ENCODE measurements at places on chromosomes 4 and X. TPM values are rescaled to one million over a fixed set of nuclear protein-coding genes. Genes with fewer than 3 reads are reported as not detected.

The RBMXL3 gene
- not detected for total RNA-seq

The TLR6 gene
- total RNA-seq, result 1.1 TPM

The HSD17B11 gene
- total RNA-seq, result 29.1 TPM

The ABCG2 gene
- 1.2 TPM for total RNA-seq

The ZNF185 gene
- 71.6 TPM for total RNA-seq

The ZXDA gene
- total RNA-seq, result 8.7 TPM

The SOWAHD gene
- total RNA-seq, result 0.20 TPM

The SHISA3 gene
- 0.55 TPM for total RNA-seq

The VGLL1 gene
- not detected for total RNA-seq

The NUDT10 gene
- 1.8 TPM for total RNA-seq

The RAB39B gene
- 0.15 TPM for total RNA-seq

- no peak for DNase-seq
Observed at GRCh38 chr4:56937262-56937661, 29.6 kb downstream of the REST start.

DNA sequence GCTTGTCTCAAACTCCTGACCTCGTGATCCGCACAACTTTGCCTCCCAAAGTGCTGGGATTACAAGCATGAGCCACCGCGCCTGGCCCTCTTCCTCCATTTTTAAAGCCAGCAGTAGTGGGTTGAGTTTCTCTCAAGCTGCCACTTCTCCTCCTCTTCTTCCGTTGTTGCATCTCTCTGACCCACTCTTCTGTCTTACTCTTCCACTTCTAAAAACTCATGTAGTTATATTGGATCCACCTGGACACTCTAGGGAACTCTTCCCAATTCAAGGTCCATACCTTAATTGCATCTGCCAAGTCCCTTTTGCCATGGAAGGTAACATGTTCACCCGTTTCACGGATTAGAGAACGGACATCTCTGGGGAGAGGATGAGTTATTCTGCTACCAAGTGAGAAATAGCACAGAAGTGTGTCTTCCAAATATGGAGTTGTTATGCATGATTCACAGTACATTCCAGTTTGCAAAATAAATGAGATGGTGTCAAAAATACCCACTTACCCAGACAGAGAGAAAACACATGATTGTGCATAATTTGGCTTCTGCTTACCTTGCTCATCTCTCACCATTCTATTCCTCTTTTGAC, 51.8 kb downstream of the GBA3 start:
- no peak for DNase-seq

DNA sequence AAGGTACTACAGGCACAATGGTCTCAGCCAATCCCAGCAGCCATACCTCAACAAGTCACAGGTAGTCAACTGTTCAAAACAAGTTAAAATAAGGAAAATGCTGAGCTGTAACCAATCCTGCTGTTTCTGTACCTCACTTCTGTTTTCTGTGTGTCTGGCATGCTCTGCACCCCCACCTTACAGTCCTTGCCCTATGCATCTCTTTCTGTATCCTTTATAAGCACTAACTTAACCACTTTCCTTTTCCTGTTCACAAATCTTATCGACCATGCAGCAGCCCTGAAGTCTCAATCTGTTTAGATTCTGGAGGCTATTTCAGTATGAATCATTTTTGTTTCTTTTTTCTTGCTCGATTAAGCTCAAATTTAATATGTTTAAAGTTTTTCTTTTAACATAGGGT, 12.5 kb upstream of the FAM13A start:
- DNase-seq, result no peak

DNA sequence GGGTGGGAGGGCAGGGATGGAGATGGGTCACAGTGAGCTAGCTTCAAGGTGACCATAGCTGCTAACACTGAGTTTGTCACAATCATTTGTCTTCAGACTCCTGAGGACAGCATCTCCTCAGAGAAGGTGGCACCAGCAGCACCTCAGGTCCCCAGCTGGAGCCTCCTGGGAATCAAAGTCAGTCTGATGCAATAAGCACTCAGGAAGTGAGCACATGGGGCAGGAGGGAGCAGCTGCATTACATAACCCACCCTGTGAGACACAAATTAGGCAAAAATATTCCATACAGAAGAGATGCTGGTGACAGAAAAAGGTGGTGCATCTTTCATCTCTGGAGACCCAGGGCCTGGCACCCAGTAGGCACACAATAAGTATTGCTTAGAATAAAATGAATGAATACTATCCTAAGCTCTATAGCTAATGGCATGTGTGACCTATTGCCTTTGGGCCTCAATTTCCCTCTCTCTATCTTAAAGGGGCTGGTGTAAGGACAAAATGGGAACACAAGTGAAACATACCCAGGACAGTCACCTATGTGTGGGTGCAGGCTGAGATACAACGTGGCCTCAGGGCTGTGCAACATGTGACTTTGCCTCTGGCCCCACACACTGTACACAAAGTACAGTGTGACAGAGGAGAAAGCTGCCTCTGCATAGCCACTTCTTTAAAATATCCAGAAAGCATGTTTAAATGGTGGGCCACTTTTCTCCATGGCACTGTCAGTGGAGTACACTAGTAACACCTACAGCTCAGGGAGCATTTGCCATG, 37.1 kb downstream of the SLC39A8 start:
- no peak for DNase-seq

- DNase-seq, result no peak
Observed at GRCh38 chrX:73916931-73917667, 354.1 kb downstream of the CHIC1 start.

DNA sequence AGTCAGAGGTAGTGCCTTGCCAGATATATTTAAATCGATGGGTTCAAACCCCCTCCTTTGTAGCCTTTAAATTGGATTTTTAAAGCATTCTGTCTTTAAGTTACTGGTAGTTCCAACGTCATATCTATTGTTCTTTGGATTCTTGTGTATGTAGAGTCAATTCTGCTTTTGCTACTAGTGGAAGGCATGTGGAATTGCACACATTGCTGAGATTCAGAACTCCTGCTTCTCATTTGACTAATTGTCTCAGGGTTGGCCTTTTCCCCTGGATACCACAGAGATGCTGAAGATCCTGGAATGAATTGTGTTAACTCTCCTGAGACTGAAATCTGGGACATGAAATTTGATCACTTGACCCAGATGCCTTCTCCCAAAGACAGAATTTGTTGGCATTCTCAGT, 328.3 kb upstream of the RPS6KA3 start:
- no peak for DNase-seq

DNA sequence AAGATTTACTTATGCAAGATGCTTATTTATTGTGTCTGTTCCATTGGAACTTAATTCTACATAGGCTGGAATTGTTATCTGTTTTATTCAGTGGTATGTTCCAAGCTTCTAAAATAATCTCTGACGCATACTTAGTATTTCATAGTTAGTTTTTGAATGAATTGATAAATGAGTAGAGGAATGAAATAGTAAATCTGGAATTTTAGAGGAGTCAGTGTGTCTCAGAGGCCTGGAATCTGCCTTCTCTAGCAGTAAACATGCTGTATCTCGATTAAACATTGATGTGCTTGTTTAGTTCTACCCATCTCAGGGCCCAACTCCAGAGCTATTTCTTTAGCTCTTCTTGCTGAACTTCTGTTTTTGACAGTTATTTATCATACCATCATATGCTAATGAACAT, 154.2 kb upstream of the MAGEC2 start:
- no peak for DNase-seq

- DNase-seq, result no peak
Observed at GRCh38 chrX:153491918-153492317, 2.9 kb upstream of the BGN start.

DNA sequence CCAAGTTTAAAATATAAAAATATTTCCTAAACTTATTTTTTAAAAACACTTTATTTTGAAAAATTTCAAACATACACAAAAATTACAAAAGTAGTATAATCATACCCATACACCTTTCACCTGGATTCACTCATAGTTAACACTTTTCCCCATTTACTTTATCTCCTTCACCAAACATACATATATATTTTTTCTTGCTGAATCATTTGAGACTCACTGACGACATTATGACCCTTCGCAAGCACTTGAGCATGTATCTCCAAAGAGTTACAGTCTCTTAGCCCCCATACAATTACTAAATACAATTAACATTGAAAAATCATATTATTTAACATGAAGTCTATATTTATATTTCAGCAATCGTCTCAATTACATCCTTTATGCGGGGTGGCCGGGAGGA, 19.8 kb downstream of the RXFP1 start:
- no peak for DNase-seq

- DNase-seq, result no peak
Observed at GRCh38 chrX:155923200-155923599, 42.1 kb downstream of the VAMP7 start.

- peak; percentile 84 for DNase-seq
Observed at GRCh38 chr4:98468709-98469108, 189.7 kb downstream of the TSPAN5 start.

DNA sequence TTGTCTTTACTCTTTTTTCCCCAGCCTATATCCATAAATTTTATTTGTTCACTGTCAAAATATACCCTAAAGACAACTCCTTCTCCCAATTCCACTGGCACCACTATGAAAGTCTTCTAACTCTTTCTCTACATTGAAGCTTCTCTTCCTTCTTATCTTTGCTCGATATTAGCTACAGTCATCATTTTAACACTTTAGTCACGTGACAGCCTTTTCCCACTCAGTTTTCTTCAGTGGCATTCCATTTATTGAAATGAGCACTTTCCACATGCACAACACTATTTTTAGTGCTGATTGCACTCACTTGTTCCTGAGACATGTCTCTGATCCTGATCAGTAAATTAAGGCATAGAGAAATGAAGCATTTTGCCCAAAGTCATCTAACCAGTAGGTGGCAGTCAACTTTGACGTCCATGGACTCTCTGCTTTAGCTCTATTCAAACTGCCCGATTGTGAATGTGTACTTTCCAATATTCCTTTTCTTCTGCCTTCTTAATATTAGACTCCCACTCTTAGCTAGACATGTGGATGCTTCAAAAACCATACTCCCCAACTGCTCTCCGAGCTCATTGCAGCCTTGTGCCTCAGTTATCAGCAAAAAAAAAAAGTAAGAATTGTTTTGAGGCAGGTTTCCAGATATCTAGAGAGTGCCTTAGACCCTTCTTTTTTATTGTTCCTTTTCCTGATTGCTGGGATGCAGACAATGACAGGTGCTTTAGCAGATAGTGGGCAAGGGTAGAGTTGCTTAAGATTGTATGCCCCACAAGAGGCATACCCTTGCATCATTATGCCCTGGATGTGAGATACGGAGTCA, 394.4 kb upstream of the ADGRL3 start:
- DNase-seq, result no peak
